ENCODE measurements at places on chromosomes 3 and 15. TPM values are rescaled to one million over a fixed set of nuclear protein-coding genes. Genes with fewer than 3 reads are reported as not detected.

GRCh38 chr3:154987846-154988245 is 92.3 kb upstream of the MME start:
- DNase-seq, result no peak

DNA sequence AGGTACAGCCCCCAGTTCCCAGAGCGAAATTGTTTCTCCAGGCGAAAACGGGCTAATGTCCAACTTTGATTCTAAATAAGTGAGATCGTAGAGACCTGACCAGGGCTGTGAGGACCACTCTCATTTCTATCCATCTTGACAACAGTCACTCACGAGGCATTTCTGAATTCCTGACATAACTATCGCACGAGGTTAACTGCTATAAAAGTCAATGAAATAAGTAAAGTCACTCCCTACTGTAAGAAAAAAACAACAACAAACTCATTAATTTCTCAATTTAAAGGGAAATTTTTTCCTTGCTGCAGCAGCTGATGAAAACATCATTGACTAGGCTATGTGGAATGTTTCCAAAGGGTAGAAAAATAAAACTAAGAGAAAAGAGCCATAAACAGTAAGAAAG is 69.1 kb downstream of the GREM1 start:
- no peak for DNase-seq

GRCh38 chr15:39592500-39592899 is 11.6 kb downstream of the THBS1 start:
- no peak for DNase-seq

The OCA2 gene
- 8.0 TPM for polyA plus RNA-seq

The BFSP2 gene
- 0.56 TPM for polyA plus RNA-seq

The ZNF662 gene
- 20.1 TPM for polyA plus RNA-seq

The ATP13A5 gene
- polyA plus RNA-seq, result not detected

The OIP5 gene
- 7.4 TPM for polyA plus RNA-seq

- DNase-seq, result no peak
Observed at GRCh38 chr3:37608061-37608702, 253.5 kb upstream of the CTDSPL start.

The ARGFX gene
- polyA plus RNA-seq, result not detected

- DNase-seq, result no peak
Observed at GRCh38 chr15:73763931-73764330, 10.8 kb upstream of the INSYN1 start.

The TMC3 gene
- 0.25 TPM for polyA plus RNA-seq

- DNase-seq, result no peak
Observed at GRCh38 chr15:61410662-61411061, 181.6 kb upstream of the RORA start.

GRCh38 chr3:149299938-149300801 is 33.3 kb downstream of the TM4SF18 start:
- peak; percentile 27 for DNase-seq

DNA sequence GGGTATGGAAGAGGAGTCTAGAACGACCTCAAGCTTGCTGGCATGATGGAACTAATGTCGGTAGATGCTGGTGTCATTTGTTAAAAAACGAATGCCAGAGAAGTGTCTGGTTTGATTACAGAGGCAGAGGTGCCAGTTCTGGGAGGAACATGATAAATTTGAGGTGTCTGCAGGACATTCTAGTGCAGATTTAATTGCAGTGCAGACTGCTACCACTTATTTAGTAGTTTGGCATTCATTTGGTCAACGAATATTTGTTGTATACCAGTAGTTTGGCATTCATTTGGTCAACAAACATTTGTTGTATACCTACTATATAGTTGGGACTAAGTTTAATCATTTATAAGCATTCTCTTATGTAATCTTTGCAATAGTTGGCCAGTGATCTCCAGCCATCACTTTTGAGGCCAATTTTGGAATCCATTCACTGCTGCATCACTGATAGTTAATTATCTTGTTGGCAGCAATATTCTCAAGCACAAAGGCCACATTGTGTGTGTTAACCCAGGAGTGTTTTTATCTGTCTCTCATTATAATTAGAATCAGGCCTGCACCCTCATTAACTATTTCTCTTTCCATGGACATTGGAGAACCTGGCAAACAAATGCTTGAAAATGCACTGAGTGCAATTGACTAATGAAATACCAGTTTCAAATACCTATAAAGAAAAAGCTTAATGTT is 19.5 kb upstream of the TGFBR2 start:
- DNase-seq, result no peak

- no peak for DNase-seq
Observed at GRCh38 chr3:11206316-11206715, 52.0 kb downstream of the HRH1 start.

DNA sequence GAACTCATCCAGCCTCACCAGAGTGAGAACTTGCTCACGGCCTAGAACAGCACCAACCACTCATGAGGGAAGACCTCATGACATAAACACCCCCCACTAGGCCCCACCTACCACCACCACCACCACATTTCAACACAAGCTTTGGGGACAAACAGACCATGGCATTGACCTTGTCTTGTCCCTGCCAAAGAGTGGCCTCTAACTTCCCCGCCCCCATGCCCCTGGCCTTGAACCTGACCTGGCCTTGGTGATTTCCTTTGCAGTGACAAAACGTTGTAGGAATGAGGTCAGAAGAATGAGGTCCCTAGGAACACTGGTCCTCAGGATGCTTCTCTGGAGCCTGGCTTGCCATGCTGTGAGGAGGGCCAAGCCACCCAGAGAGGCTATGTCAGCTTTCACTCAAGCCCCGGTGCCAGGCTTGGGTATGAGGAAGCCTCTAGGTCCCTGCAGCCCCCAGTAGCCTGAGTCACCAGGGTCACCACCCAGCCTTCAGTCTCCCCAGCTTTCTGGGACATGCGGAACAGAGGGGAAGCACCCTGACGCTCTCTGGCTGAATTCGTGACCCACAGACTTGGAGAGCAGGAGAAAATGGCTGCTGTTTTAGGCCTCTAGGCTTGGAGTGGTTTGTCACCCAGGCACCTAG is 57.9 kb downstream of the TPRA1 start:
- no peak for DNase-seq

DNA sequence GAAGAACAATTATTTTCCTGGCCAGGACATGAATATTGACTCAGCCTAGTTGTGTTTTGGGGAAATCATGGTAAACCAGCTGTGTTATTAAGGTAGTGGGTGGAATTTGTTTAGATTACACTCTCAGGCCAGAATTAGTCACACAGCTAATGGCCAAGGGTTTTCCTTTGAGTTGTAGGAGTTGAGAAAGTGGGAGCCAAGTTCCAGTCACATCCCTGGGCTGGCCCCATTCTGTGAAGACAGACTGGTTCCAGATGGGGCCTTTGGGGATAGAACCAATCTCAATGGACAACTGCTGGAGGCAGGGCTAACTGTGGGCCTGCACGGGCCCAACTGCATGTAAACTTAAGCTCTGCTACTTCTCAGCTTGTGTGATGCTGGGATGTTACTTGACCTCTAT is 1.4 kb upstream of the RASL12 start:
- DNase-seq, result no peak

- DNase-seq, result no peak
Observed at GRCh38 chr3:179796421-179796820, 143.6 kb downstream of the USP13 start.

The TPM1 gene
- 464 TPM for polyA plus RNA-seq

DNA sequence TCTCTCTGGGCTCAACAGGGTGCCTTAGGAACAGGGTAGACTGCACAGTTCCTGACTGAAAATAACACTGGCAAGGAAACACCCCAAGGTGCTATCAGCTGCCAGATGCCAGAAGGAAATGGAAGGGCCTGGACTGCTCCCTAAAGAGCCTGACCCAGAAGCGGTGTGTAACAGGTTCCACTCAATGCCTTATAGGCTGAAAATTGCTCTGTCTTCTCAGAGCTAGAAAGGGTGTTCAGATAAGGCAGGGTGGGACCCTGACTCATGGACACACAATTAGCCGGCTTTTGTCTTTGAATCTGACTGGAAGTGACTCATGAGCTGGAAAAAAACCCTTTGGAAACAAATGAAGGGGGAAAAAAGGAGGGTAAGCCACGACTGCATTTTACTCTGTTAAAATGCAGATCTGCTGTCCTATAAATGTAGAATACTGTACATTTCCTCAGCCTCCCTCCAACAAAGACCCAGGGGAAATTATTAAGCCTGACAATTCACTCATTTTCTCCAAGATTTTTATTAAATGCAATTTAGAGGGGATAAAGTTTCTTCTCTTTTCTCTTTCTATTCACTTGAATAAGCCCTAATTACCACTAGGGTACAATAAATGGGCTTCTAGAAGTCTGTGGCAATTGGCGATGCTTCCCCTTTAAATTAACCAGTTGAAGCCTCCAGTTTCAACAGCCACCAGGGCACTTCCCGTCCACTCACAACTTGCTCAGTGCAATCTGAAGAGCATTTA is 160.2 kb upstream of the TBL1XR1 start:
- DNase-seq, result no peak

- no peak for DNase-seq
Observed at GRCh38 chr3:25281041-25281731, 146.9 kb upstream of the RARB start.

The IL17RB gene
- 12.8 TPM for polyA plus RNA-seq

GRCh38 chr3:136149667-136150066 is 46.5 kb downstream of the MSL2 start:
- DNase-seq, result no peak

All from left renal cortex interstitium (tissue), 4 donors.